Gastroesophageal sphincter (tissue), 4 donors: ENCODE measurements at places on chromosomes 4 and X. TPM values are rescaled to one million over a fixed set of nuclear protein-coding genes. Genes with fewer than 3 reads are reported as not detected.

DNA sequence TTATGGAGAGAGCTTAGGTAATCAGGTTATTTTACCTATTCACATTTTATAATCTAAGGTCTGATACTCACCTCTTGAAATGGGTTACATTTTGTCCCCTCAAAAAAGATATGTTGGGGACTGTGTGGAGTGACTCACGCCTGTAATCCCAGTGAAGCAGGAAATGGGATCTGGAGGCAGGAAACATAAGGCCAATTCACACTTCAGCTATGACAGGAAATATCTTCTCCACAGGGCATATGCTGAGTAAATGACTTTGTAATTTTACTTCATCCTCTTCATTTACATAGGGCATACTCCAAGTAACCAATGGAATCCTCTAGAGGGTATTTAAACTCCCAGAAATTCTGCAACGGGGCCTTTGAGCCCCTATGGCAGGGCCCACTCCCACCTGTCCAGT is 54.8 kb upstream of the ZMAT1 start:
- ATAC-seq, result no peak

- peak; percentile 56 for ATAC-seq
Measured at GRCh38 chr4:128461291-128462102, 173.9 kb upstream of the PGRMC2 start.

- ATAC-seq, result no peak
Measured at GRCh38 chrX:54181202-54181953, 1.7 kb downstream of the FAM120C start.

DNA sequence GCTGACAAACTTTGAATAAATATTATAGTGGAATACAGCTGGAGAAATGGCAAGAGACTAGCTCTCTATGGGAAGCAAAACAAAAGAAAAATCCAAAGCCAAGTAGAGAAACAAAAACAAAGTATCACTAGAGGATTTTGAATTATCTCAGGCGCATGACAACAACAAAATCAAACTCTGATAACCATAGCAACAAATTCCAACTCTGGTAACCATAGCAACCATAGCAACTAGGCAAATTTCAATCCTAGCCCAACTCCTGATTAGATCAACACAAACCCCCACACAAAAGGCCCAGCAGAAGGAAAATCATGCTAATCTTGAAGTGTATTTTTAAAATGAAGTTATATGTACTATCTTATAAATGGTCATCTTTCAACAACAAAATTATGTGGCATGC is 98.4 kb upstream of the MAGEE2 start:
- ATAC-seq, result no peak

DNA sequence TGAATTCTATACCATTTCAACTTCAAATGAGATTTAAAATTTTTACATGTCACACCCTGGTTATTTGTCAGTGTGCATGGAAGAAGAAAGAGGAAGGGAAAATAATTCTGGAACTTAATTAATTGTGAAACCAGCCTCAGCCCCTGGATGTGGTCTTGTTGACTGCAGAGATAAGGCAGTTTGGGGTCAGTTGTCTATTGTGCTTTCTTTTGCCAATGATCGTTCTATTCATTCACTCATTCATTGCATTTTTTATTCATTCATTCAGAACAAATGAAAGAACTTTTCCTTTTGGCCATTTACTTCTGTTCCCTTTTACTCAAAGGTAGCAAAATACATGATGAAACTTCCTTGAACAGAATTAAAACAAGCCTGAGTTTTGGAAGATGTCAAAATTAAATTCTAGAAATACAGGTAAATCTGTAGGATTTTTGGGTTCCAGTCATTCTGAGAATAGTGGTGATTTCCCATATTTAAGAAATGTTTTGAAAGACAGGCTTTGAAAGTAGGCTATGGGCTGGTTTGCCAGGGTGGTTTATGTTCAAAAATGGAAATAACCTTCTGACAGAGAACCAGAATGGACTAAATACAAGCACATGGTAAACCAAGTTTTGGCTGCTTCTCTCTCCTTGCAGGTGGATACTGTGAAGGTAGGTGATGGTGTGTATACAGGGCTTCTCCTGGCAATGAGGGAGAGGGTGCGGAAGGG is 35.7 kb downstream of the PARM1 start:
- ATAC-seq, result no peak

Gene MSANTD1
- total RNA-seq, result not detected

- ATAC-seq, result no peak
Measured at GRCh38 chr4:24416293-24416692, 168.1 kb downstream of the DHX15 start.

- ATAC-seq, result no peak
Measured at GRCh38 chr4:38382520-38382919, 281.5 kb upstream of the KLF3 start.

Gene GPRASP3
- 4.8 TPM for total RNA-seq

DNA sequence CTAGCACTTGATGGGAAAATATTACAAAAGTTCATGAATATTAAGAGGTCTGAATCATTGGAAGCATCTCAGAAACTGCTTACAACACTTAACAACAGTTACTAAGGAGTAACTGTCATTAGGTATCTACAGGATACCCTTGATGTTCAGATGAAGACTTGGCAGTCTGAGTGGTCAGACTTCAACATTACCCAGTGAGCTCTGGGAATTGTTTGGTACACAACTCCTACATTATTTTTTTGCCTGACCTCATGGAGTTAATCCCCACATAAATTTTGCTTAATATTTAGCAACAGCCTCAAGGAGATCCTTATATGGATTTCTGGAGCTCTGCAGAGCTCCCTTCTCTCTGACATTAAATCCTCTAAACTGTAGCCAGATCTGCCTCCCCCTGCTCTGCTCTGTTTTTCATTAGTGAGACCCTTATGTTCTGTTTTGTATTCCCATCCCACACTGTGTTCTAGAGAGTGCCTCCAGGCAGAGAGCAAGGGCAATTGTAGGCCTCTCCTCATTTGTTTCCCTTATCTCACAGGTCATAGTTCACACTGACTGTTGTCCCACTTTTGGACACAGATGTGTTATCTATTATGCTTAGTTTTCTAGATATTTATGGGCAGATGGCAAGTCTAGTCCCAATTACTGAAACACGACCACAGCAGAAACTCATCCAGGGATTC is 368.8 kb downstream of the GASK1B start:
- ATAC-seq, result no peak

Gene UNC5C
- 3.4 TPM for total RNA-seq

- ATAC-seq, result no peak
Measured at GRCh38 chr4:88420844-88421243, 36.1 kb upstream of the HERC5 start.

DNA sequence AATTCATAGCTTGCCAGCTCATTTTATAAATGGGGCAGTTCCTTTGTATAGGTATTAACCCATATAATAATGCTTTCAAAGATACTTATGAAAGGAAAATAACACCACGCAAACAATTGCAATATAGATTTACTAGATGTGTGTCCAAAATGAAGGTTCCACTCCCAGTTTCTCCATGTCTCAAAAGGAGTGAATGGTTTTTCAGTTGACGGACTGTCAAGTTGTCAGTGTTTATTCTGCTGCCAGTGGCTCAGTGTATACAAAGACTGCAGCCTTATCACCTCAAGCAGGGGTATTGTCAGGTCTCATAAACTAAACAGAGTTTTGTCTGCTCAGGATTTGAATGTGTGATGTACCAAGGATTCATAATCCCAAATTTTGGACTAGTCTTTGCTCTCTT is 585.3 kb upstream of the ATOH1 start:
- no peak for ATAC-seq

GRCh38 chr4:121096629-121097028 is 24.3 kb upstream of the NDNF start:
- no peak for ATAC-seq

GRCh38 chr4:177246641-177247584 is 62.8 kb upstream of the NEIL3 start:
- no peak for ATAC-seq

DNA sequence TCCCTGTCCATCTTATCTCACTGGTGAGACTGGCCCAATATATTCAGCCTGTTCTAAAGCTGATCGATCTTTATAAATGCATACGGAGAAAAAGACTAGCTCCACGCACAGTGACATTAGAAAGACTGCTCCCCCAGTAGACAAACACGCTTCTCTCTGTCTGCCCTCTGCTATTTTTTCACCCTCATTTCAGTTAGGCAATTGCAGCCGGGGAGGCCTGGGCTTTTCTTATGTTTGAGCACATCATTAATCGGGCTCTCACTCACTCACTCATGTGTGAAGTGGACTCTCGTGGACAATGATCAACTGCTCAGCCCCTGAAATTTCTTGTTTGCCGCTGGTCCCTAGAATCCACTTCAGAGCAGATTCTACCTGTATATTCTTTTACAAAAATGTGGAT is 824.7 kb upstream of the TENM3 start:
- ATAC-seq, result no peak

Gene IL2RG
- total RNA-seq, result 4.2 TPM

DNA sequence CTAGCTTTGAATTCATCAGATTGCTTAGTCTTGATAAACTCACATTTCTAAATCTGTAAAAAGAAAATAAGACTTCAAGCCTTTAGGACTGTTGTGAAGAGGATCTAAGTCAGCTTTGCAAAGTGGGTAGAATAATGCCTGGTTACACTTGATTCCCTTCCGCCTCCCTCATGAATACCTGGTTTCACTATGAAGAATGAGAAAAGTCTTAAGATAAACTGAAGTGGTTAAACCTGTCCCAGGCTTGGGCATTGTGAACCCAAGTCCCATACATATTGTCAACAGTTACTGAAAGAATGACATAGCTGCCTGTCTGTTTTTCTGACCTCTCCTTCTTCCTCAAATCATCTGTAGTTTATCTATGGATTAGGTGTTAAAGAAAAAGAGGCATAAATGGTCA is 16.7 kb upstream of the GBA3 start:
- no peak for ATAC-seq

DNA sequence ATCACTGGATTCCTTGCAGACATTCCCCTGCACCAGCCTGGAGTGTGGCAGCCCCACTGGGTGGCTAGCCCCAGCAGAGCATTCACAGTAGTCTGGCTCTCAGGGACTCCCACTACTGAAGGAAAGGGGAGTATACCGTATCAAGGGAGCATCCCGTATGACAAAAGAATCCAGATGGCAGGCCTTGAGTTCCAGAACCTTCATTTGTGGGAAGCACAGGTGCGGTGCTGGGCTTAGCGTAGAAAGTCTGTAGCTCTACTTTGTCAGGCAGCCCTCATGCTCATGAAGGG is 79.6 kb downstream of the CENPC start:
- no peak for ATAC-seq
